Cardiac fibroblast (primary cell): ENCODE measurements at places on chromosomes 5 and 9.

- no peak for DNase-seq
Observed at GRCh38 chr5:148640471-148640870, 13.9 kb downstream of the HTR4 start.

GRCh38 chr9:87301371-87301770, 196.3 kb upstream of the DAPK1 start:
- no peak for DNase-seq

DNA sequence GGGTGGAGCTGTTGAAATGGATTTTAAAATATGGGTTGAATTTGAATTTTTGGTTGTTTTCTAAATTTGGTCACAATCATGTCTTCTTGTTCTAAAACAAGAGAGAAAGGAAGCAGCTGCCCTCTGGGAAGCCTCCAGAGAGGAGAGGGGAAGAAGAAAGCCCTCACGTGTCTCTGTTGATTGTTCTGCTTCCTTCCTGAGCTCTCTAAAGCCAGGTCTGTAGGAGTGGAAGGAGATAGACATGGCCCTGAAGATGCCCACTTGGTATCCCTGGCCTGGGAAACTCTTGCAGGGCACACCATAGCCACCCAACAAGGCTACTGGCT, 59.6 kb downstream of the GALNT12 start:
- no peak for DNase-seq

GRCh38 chr5:167779644-167780043, 511.8 kb upstream of the WWC1 start:
- DNase-seq: peak; percentile 18

GRCh38 chr5:158435161-158435616, 576.2 kb upstream of the CLINT1 start:
- DNase-seq: no peak

DNA sequence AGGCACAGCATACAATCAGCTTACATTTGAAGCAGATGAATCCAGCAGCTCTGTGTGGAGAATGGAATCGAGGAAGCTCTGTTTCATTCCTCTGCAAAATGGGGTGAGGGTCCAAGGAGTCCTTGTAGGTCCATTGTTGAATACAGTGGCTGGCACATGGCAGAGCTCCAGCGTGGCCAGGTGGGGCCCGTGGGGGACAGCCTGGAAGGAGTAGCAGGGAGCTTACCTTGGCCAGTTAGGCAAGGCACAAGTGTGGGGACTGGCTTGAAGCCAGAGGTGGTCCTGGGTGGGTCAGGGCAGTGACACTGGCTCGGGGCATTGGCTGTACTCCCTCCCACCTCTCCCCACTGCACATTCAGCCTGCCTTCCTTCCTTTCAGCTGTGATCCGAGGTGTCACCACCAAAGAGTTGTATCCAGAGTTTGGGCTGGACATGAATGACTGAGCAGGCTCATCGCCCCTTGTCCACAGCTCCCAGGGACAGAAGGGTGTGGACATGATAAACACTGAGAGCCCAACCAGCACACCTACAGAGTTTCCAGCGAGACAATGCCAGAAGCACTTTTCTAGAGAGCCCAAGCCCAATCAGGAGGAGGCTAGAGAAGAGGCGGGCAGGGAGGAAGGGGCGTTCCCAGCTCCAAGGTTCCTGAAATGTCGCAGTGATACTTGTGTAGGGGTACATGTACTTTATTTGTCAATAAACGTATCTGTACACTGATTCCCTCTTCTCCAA, 12.4 kb downstream of the SWI5 start:
- DNase-seq: no peak

DNA sequence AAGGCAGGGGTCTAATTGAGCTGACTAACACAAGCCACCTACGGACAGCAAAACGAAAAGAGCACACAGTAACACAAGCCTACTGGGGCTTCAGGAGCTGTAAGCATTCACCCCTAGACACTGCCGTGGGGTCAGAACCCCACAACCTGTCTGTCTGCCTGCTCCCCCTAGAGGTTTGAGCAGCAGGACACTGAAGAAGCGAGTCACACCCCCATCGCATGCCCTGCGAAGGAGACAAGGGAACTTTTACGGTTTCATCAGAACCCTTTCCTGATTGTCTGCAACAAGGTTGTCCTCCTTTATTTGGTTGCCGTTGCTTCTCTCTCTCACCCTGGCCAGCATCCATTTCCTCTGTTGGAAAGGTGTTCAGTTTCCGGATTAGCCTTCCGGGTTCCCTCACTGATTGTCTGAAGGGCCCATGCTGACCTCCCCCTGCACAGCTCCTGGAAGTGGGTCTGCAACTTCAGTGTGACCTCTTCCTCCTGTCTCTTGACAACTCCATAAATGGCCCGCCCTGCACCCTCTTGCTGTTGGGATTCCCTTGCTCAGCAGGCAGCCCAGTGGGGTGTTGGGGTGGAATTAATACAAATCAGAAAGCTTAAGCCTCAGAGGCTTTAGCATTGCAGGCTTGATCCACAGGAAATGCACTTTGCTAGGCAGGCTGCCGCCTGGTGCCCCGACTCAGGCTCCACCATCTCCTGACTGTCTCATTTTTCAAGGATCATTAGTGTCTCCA, 258.9 kb upstream of the TLE4 start:
- DNase-seq: no peak

- DNase-seq: no peak
Observed at GRCh38 chr5:151509836-151510235, 62.4 kb downstream of the SLC36A1 start.

GRCh38 chr5:33275921-33276627, 164.7 kb upstream of the TARS1 start:
- DNase-seq: peak; percentile 9

GRCh38 chr5:77031891-77032290, 1.7 kb downstream of the AGGF1 start:
- DNase-seq: no peak

- no peak for DNase-seq
Observed at GRCh38 chr9:136653323-136654079, 9.2 kb upstream of the EGFL7 start.

- DNase-seq: no peak
Observed at GRCh38 chr9:87836536-87836935, 46.1 kb upstream of the SPATA31E1 start.

DNA sequence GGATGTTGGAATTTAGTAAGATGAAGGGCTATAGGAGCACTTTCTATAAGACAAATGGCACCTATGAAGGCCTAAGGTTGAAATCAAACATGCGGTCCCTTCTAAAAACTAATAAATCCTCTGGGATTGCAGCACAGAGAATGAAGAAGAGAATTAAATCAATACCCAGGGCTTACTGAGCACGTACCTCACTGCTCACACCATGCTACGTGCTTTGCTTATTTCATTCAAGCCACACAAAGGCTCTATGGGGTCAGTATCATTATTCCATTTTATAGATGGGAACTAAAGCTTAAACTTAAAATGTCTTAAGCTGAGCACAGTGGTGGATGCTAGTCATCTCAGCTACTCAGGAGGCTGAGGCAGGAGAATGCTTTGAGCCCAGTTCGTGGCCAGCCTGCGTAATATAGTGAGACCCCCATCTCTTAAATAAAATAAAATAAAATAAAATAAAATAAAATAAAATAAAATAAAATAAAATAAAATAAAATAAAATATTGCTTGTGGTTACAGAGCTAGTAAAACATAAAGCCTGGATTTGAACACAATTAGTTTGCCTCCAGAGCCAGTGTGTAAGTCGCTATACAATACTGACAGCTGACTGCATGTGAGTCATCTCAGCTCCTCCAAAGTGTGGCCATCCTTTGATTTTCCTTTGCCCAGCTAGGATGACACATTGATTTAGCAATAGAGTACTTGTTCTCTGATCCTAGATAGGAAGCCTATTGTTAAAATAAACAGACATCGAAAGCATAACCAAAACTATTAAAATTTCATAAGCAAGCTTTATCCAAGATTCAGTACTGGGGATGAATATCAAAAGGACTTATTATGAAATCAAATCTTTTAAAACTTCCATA, 20.9 kb upstream of the DPYSL3 start:
- DNase-seq: peak; percentile 79

DNA sequence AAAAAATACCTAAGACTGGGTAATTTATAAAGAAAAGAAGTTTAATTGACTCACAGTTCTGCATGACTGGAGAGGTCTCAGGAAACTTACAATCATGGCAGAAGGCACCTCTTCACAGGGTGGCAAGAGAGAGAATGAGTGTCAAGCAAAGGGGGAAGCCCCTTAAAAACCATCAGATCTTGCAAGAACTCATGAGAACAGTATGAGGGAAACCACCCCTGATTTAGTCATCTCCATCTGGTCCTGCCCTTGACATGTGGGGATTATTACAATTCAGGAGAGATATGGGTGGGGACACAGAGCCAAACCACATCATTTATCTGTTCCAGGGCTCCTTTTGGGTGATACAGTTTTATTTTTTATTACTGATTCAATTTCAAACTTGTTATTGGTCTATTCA, 23.2 kb upstream of the ADAMTS16 start:
- DNase-seq: no peak
